A549 treated with RU486 at 1 μM for 4 hours (cell line): ENCODE measurements at places on chromosomes 12 and 14. TPM values are rescaled to one million over a fixed set of nuclear protein-coding genes. Genes with fewer than 3 reads are reported as not detected.

The AJUBA gene
- 38.8 to 43.7 TPM (median 40.1 TPM) in 5 replicates for total RNA-seq

The KRT79 gene
- total RNA-seq, result 0.21 TPM in 2 of 5 replicates, not detected in the others

The APOLD1 gene
- total RNA-seq, result 0.25 to 0.74 TPM (median 0.50 TPM) in 5 replicates

The SLC38A6 gene
- total RNA-seq, result 10.5 to 22.3 TPM (median 20.0 TPM) in 5 replicates

The KLRC2 gene
- total RNA-seq, result 0.87 to 2.1 TPM (median 1.4 TPM) in 5 replicates

The IFNG-AS1 gene
- total RNA-seq, result not detected in 5 replicates

The OVCH1 gene
- total RNA-seq, result not detected in 5 replicates

The PRH2 gene
- total RNA-seq, result not detected in 5 replicates

The HOXC12 gene
- total RNA-seq, result not detected in 5 replicates

The TC2N gene
- 0.51 to 0.72 TPM (median 0.65 TPM) in 5 replicates for total RNA-seq

The KLHL33 gene
- total RNA-seq, result not detected in 5 replicates

The CLEC2D gene
- 0.46 to 1.1 TPM (median 0.63 TPM) in 5 replicates for total RNA-seq
